ENCODE measurements at places on chromosomes 12 and 14.

DNA sequence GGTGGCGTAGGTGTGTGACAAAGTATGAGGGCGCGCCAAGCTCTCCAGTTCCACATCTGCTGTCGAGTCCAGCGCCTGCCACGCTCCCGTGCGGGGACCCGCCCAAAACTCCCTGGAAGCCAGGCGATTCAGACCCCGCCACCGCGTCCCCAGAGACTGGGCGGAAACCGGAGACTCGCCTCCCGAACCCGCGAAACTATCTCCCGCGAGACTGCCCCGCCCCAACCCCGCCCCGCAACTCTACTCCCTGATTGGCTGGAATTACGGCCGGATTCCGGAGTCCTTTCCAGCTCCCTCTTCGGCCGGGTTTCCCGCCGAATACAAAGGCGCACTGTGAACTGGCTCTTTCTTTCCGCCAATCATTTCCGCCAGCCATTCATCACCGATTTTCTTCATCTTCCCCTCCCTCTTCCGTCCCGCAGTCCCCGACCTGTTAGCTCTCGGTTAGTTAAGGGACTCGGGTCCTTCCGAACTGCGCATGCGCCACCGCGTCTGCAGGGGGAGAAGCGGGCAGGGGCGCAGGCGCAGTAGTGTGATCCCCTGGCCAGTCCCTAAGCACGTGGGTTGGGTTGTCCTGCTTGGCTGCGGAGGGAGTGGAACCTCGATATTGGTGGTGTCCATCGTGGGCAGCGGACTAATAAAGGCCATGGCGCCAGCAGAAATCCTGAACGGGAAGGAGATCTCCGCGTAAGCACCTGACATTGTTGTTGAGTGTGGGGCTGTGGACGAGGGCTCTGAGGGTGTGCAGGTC lies at the start of gene MTHFD1:
Gene MTHFD1, plus strand, starts transcription at position 572 of the 751 bp plus-strand sequence. Its CDS starts 75 bp downstream, at position 647.
- peak; percentile 93 for DNase-seq

GRCh38 chr12:109098651-109099050 lies 1.3 kb downstream of the UNG start:
- DNase-seq: no peak

- DNase-seq: no peak
These were observed 60.2 kb downstream of the MDM2 start for GRCh38 chr12:68868043-68868790.

DNA sequence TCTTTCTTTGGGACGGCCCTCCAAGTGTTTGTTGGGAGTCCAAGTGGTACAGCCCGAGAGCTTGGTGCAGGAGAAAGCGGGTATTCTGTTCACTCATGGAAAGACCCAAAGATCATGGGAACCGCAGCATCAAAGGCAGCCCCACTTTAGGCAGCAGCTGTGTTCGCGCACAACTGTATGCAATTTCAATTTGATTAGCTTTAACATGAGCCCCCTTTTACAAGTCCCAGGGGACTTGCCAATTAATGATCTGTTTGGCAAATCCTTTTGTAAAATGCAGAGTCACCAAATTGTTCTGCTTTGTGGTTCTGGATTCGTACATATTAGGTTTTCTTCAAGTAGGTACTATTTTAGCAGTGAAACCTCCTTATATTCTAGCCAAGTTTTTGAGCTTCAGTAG lies 217.7 kb downstream of the AACS start:
- no peak for DNase-seq

- DNase-seq: no peak
These were observed 57.0 kb downstream of the PLEKHG7 start for GRCh38 chr12:92759634-92760268.

GRCh38 chr12:122943196-122943595 lies 23.1 kb downstream of the ABCB9 start:
- DNase-seq: no peak

DNA sequence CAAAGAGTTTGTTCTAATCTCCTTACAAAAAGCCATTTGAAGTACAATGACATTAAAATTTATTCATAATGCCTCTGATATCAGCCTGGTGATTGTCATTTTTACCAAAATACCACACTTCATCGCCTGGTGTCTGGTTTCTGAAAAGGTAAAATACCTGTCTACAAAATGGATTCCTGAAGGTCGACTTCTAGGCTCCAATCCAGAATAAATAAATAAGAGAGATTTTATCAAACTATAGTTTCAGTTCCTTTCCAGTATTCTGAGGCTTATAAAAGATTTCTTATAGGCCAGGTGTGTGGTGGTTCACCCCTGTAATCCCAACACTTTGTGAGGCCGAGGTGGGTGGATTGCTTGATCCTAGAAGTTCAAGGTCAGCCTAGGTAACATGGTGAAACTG lies 340.7 kb downstream of the SLC16A7 start:
- DNase-seq: no peak

DNA sequence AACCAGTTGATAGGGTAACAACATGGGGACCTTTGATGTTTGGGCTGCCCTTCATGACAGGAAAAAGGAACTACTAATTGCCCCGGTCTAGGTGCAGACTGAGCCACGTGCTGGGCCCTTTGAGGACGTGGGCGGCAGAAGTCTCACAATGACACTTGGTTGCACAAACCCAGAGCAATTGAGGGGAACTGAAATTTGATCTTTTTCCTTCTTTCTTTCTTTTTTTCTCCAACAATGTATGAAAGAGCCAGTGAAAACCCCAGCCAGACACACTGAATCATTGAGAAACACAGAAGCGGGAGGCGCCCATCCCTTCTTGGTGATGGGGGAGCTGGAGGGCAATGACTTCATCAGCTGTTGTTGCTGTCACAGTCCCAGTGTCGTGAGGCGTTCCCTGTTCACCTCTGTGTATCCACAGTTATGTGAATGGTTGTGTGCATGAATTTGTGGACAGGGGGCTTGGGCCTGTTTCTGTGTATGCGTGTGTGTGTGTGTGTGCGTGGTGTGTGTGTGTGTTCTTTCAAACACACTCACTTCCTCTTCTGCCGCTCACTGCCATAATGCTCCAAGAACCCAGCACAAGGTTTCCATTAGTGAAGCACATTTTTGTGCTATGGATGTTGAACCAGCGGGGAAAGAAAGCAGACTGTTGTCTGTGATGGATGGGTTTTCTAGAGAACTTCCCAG lies 137.5 kb upstream of the CCND2 start:
- no peak for DNase-seq

DNA sequence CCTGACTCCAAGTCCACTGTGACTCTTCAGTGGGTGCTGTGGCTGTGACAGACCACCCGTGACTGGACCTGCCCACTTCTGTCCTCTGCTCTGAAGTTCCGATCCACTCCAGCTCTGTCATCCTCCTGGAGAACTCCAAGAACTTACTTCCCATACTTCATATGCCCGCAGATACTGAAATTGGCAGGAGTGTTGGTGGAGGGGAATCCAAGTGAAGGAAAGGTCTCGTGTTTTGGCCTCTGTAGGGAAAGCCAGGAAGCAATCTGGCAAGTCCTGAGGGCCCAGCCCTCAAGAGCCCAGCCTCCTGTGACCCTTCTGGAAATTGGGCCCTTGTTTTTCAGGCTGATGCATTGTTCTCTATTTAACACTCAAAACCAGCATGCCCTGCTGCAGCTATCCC lies 22.4 kb upstream of the FKBP4 start:
- no peak for DNase-seq

DNA sequence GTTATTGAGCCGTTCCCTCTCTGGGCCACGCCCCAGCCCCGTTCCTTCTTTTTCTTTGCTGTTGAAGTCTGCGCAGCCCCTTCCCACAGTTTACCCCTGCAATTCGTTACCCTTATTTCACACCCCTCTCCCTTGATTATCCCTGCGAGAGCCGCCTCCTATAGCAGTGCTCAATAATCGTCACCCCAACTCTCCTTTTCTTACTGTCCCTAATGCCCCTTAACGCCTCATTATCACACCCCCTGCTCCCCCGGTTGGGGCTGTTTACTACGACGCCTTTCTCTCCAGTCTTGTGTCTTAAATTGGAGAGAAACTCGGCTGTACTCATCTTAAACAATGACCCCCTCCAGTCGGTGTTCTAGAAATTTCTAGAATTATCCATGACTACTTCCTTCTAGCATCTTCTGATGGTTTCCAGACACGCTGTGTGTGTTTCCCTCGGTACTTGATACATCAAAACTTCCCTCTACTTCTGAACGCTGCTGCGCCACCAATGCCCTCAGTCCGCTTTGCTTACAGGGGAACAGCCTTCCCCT lies 713 bp upstream of the FBXL14 start:
- no peak for DNase-seq

DNA sequence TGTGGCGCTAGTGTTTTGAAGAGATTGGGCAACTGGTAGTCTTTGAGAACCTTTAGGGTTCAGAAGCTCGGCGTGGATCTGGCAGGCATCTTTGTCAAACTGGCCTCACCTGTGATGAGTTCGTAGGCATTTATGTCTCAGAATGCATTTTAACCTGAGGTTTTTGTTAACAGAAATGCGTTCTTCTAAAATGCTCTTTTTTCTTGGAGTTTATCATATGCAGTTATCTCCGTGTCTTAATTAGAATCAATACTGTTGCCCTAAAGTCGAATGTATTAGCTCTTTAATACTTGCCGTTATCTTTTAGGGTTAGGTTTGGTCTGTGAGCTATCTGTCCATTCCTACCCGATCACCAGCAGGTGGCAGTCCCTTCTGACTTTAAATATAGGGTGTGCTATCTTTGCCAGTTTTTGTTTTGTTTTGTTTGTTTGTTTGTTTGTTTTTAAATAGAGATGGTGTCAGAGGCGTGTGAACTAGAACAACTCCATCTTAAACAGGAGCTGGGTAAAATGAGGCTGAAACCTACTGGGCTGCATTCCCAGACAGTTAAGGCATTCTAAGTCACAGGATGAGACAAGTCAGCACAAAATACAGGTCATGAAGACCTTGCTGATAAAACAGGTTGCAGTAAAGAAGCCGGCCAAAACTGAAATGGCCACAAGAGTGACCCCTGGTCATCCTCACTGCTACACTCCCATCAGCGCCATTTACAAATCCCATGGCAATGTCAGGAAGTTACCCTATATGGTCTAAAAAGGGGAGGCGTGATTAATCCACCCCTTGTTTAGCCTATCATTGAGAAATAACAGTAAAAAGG lies 1.4 kb downstream of the ATF1 start:
- DNase-seq: peak; percentile 35

DNA sequence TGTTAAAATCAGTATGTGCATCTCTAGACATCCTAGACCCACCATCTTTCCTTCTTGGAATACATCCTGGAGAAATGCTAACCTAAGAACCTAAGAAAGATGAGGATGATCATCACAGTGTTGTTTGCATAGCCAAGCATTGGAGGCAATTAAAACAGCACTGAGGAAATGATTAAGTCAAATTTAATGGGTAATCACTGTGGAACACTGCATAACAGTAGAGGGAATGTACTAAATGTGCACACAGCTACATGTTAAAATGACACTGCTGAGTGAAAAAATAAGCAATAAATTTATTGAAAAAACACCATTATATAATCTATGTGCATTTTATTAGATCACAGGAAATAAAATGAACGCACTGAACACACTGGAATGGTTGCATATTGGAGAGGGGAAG lies 987.1 kb upstream of the SEL1L start:
- no peak for DNase-seq

DNA sequence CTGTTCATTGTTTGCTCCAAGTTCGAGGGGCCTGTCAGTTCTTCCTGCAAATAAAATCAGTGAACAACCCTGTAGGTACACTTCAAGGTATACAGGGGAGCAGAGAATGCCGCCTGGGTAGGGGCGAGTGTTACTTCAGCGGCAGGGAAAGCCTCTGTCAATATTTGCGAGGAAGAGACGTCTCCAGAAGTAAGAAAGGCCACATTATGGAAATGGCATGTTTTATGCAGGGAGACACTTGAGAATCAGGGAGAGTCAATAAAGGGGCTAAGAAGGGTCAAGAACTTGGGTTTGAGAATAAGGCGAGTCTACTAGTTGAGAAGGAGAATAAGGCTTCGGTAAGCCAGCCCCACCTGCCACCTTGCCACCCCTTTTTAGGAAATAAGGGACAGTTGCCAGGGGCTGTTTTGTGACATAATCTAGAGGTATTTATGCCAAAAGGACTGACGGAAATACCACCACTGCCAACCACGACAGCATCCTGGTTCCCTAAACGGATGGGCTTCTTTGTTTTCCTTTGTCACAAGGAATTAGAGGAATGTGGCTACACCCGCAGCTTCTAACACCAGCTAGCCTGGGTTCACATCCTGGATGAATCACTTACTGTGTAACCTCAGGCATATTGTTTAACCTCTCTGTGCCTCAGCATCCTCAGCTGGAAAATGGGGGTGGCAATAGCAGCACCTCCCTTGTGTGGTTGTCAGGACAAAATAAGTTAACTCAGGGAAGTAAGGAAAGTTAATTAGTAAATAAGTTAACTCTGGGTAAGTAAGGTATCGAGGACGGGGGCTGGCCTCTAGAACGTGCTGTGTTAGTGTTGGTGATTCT lies 67.7 kb downstream of the EID3 start:
- DNase-seq: no peak

GRCh38 chr12:98280621-98281020 lies 234.8 kb upstream of the TMPO start:
- no peak for DNase-seq

- DNase-seq: no peak
These were observed 107.1 kb upstream of the USP44 start for GRCh38 chr12:95658386-95658785.

DNA sequence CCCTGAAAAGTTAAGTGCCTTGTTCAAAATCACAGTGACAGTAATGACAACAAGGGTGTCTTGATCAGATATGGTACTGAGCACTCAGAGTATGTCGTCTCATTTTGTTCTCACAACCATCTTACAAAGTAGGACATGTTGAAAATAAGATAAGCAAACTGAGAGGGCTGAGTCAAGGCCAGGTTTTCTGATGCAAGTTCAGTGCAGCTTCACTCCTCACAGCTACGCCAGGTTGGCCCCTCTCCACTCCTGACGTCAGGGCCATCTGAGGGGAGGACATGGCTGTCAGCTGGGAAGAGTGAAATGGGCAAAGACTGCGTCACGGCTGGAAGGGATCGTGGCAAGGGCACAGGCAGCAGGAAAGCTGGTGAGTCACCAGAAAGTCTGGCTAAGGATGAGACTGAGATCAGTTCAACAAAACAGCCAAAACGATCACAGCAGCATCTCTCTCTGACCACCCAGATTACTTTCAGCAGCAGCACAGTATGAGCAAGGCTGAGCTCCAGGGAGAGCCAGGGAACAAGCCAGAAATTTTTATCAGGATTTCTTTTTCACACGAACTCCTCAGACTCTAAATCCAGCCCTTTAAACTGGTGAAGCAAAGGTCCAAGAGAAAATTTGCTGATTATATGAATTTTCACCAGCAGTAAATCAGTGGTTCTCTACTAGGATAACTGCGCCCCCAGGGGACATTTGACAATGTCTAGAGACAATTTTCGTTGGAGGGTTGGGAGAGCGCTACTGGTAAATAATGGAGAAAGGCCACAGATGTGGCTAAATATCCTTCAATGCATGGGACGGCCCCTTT lies 297.9 kb upstream of the AMIGO2 start:
- no peak for DNase-seq

GRCh38 chr12:228846-229200 lies 14.9 kb upstream of the SLC6A12 start:
- no peak for DNase-seq
